ENCODE measurements at places on chromosomes 1 and 21.

- DNase-seq: no peak
Observed at GRCh38 chr1:66526036-66526435, 7.9 kb upstream of the SGIP1 start.

DNA sequence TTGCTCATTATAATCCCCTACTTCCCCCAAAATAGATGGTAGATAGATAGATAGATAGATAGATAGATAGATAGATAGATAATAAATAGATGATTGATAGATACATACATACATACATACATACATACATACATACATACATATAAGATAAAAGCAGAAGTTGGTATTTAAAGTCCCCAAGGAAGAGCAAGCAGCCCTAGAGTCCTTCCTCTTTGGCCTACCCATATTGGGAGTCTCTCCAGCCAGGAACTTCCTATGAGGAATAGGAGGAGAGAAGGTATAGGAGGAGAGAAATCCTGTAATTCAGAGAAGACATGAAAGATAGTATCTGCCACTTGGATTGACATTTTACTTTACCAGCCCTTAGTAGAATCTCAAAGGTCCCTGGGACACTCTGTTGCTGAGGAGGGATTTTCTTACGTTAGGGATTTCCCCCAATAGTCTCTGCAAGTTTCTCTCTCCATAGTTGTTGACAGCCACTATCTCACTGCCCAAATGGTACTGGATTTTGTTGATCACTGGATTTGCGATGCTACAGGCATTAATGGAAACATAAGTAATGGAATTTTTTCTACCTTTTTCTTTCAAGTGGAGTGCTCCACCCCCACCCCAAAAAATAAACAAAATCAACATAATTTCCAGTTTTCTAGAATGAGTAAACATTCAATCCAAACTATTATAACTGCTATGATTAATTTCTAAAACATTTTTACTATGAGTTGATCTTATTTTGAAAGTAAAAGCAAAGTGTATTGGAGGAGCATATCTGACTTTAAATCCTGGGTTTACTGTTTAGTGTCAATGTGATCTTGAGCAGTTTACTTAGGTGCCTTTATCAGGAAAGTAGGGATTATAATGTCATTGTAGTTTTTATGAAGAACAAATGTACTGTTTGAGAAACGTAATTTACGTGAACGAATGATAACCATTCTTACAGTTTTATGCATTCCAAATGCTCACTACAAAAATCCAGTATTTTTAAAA is 93.2 kb upstream of the TNFSF4 start:
- DNase-seq: no peak

GRCh38 chr1:41618871-41619270 is 134.4 kb upstream of the EDN2 start:
- DNase-seq: no peak

DNA sequence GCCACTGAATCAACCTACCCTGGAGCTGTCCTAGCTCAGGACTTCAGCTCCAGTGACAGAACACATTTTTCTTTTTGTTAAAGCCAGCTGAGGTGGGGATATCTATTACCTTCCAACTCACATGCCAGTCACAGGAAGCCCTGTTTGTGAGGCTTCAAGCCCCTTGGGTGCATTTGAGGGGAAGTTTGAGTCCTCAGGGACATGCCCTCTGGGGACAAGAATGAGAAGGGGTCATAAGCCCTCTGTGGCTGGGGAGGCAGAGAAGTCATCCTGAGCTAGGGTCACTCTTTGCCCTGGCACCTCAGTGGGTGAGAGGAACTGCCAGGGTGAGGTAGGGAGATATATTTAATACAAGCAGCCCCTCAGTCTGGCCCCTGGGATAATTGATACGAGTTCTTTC is 33.5 kb upstream of the CLDN14 start:
- no peak for DNase-seq

DNA sequence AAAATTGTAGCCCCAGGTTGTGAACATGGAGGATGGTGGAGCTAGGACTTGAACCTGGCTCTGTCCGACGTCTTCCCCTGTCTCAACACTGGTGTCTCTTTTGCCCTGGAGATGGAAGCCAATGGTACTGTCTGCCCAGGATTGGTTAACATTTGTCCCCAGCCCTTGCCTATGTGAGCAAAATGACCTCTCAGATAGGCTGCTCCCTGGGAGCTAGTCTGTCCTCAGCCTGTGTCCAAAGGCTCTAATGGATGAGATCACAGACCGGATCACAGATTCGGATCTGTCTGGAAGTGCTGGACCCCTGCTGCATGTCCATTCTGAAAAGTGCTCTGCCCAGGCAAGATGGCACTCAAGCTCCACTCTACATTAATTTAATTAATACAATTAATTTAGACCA is 394.4 kb upstream of the VAMP3 start:
- DNase-seq: no peak

- DNase-seq: no peak
Observed at GRCh38 chr1:165884690-165885304, 57.4 kb downstream of the UCK2 start.

- DNase-seq: no peak
Observed at GRCh38 chr1:26234644-26235370, 807 bp downstream of the CEP85 start.

All from midbrain (tissue), 1 donor.